Natural killer cell (primary cell): ENCODE measurements at places on chromosomes 13 and 19. TPM values are rescaled to one million over a fixed set of nuclear protein-coding genes. Genes with fewer than 3 reads are reported as not detected.
A peak's percentile ranks its signal among the peaks of the same experiment; 100 is the strongest.

ADAMTS10 gene
- total RNA-seq, result 286 TPM

SULT2A1 gene
- not detected for total RNA-seq

CACNG8 gene
- not detected for total RNA-seq

IGFLR1 gene
- 75.6 TPM for total RNA-seq

ZNF649 gene
- 12.3 TPM for total RNA-seq

DBP gene
- 16.4 TPM for total RNA-seq

CLEC17A gene
- total RNA-seq, result 0.45 TPM

GRCh38 chr13:27137759-27138158 is 33.9 kb downstream of the USP12 start:
- DNase-seq, result no peak

- DNase-seq, result peak; percentile 38
These were observed 1.3 kb downstream of the SNRPA start for GRCh38 chr19:40752257-40752781.

DNA sequence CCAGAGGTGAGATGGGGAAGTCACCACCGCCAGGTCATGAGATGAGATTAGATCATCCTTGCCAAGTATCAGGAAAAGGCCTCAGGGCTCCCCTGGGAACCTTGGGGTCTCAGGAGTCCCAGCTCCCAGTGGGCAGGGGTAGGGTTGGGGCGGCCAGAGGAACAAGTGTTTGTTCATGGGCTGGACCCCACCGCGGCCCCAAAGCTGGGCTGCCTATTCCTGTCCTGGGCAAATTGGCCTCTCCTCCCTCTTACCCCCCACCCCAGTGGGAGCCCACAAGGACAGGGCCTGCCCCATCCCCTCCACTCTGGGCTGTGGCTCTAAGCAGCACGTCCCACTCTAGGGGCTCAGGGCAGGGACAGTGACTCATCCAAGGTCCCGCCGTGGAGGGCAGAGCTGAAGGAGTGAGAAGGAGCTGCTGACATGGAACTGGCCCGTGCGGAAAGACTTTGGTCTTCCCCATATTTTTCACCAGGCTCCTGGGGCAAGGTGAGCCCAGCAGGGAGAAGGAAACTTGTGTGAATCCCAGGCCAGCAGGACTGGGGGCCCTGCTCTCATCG is 4.0 kb upstream of the HCN2 start:
- no peak for DNase-seq

GRCh38 chr13:71618159-71618558 is 248.8 kb downstream of the DACH1 start:
- no peak for DNase-seq

DNA sequence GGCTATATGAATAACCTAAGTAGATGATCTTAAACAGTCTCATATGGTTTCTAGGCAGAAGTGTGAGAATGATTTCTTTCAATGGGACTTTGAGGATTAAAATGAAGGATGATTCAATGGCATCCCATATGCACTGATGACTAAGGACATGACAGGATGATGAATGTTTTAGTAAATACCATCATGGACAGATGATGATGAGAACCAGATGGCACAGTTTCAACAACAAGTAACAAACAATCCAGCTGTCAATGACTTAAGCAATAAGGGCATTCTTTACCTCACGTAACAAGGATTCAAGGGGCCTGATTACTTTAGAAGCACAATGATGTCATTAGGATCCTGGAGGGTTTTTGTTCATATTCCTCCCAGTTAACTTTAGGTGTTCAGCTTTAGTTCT is 2678.4 kb downstream of the PCDH9 start:
- no peak for DNase-seq

GRCh38 chr19:2308114-2308556 is at the start of gene LINGO3:
LINGO3 (minus strand) TSS chr19:2308154; CDS start chr19:2291776, 16,378 bp downstream.
- DNase-seq, result peak; percentile 48

- DNase-seq, result no peak
These were observed 74.7 kb downstream of the MZT1 start for GRCh38 chr13:72652681-72653080.

DNA sequence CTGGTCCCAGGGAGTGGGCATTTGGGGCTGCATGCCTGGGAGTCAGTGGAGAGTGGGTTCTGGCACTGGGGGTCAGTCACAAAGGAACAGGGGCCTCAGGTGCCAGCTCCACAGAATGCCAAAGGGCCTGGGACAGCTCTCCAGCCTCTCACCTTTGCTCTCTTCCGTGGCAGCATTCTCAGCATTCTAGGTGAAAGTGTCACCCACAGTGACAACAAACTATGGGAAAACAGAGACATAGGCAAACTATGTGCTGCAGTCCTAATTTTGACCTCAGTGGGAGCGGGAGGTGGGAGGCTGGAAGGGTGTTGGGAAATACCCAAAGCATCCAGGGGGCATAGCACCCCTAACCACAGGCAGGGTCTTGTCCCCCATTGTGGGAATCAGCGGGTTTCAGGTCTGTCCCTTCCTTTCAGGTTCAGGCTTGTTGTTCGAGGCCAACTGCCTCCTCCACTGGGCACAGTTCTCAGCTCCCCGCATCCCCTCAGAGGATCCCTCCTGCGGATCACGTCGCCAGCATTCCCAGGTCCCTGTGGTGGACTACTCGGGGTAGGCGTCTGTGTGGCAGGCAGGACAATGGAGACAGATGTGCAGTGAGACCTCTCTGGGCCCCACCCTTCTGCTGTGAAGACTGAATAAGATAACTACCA is 52.4 kb downstream of the TSHZ3 start:
- no peak for DNase-seq

DNA sequence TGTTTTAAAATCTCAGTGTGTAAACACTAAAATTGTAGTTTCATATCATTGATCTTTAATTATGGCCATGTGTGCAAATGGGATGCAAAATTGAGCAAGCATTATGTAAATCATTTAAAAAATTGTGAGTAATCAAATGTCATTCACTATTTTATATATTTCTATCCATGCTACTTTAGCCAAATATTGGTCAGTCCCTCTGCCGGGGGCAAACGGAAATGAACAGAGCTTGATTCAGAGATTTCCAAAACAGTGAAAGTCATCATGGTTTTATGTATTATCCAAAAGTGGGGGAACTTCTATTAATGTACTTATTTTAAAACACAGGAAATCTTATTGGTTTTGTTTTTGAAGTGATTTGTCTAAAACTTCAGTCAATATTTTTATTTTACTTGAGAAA is 219.1 kb downstream of the IRS2 start:
- no peak for DNase-seq

- DNase-seq, result no peak
These were observed 10.5 kb upstream of the SLC35E1 start for GRCh38 chr19:16582486-16583261.

DNA sequence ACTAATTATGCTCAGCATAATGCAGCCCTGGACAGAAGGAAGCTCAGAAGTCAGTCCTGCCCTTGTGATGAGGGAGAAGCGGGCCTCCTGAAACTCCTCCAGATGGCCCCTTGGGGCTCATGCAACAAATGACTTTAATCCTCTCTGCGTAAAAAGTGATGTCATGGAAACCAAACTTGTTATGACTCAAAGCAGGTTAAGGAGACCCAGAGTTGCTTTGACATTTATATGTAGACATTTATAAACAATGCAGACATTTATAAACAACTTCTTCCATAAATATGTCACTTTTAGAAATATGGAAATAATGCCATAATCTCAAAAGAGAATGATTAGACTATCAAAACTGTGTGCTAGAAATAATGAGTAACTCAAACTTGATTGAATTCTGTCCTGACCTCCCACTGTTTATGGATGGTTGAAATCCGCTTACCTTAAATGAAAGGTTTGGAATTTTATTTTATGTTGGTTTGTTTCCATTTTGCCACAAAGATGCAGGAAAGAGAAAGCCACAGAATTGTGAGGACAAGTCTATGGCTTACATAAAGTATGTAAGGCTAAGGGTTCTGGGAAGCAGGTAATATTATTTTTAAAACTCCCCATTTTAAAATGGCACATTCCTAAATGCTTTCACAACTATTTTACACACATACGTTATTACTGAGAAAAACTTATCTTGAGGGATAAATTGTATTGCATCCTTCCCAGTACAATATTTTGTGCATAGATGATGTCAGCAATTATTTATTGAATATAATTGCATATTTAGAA is 73.7 kb downstream of the CYSLTR2 start:
- DNase-seq, result no peak

DNA sequence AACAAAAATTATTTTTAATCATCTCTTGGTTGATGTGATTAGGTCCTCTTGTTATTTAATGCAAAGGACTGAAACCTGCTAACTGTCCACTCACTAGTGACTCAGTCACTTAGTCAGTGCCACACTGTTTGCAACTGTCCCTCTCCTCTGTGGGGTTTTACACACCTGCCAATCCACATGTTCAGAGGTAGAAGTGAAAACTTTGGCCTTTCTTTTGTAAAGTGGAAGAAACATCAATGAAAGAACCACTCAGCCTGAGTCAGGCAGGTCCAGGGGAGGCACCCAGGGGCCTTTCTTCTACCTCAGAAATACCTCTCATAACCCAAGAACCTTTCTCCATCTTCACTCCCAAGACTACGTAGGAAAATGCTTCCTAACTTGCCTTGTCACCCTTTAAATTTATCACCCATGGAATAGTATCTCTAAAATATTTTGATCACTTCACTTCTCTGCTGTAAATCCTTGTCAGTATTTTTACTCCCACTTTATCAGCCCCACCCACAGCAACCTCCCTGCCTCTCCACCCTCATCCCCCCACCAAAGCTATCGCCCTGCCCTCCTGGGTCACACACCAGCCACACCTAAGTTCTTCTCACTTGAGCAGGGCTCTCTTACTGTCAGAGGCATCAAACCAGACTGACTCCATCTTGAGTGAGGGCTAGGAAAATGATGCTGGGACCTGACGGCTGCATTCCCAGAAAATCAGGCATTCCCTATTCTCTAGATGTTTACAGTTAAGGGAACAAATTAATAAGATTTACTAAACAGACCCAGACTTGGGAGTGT is 29.6 kb upstream of the EEF1AKMT1 start:
- no peak for DNase-seq

- DNase-seq, result peak; percentile 76
These were observed 2.6 kb downstream of the MBNL2 start for GRCh38 chr13:97224544-97225300.

GRCh38 chr13:58955546-58956385 is 1208.0 kb downstream of the DIAPH3 start:
- DNase-seq, result no peak

DNA sequence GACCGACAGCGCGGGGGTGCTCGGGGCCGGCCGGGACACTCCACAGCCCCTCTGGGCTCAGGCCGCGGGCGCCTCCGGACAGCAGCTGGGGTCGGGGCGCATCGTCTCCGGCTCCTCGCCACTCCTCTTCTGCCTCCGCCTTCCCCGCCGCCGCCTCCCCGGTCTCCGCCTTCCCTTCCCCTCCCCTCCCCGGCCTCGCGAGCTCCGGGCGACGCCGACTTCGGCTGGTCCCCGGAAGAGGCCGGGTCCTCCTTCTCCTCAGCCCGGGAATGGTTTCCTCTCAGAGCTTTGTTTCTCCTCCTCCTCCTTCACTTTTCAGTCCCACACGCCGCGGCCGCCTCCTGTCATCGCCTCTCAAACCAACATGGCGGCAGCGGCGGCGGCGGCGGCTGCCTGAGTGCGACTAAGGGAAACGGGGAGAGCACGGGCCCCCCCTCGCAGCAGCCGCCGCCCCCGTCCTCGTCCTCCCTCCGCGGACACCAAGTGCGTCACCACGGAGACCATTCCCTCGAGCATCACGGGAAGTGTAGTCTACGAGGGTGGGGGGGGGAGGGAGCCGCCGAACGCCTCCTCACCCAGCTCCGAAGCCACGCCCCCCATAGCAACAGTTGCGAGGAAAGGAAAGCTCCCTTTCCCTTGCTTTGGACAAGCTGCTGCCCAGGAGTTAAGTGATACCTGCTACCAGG is at the start of gene UBL3:
UBL3 (minus strand) TSS at position 405 of the 686 bp plus-strand sequence. CDS start 1,079 bp downstream, outside the sequence.
- peak; percentile 87 for DNase-seq

- DNase-seq, result no peak
These were observed at the start of gene TMEM145 for GRCh38 chr19:42313096-42313839. TMEM145 (plus strand) TSS chr19:42313309; CDS start chr19:42313377, 68 bp downstream.

GRCh38 chr19:45630463-45630862 is 8.7 kb downstream of the EML2 start:
- no peak for DNase-seq

- DNase-seq, result no peak
These were observed 11.0 kb downstream of the ZNF835 start for GRCh38 chr19:56660381-56661107.

- no peak for DNase-seq
These were observed 306.8 kb downstream of the RFC3 start for GRCh38 chr13:34124666-34125306.

- peak; percentile 73 for DNase-seq
These were observed 25.0 kb upstream of the FXYD3 start for GRCh38 chr19:35090506-35091214.

DNA sequence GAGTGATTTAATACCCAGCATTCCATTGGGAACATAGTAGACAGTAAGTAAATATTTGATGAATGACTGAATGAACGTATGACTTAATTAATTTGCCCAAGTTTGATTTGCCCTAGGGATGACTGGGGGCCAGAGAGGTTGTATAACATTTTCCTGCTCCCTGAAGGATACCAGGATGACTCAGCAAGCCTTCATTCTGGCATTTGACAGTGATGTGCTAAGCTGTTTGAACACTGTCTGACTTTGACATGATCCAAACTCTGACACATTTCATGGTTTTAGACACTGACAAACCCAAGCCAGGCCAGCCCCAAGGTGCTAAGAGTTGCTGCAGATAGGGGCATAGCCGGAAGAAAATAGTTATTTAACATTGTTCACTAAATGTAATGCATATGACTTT is 53.4 kb upstream of the KLF12 start:
- no peak for DNase-seq

- no peak for DNase-seq
These were observed 12.9 kb downstream of the GPR12 start for GRCh38 chr13:26747706-26748105.

DNA sequence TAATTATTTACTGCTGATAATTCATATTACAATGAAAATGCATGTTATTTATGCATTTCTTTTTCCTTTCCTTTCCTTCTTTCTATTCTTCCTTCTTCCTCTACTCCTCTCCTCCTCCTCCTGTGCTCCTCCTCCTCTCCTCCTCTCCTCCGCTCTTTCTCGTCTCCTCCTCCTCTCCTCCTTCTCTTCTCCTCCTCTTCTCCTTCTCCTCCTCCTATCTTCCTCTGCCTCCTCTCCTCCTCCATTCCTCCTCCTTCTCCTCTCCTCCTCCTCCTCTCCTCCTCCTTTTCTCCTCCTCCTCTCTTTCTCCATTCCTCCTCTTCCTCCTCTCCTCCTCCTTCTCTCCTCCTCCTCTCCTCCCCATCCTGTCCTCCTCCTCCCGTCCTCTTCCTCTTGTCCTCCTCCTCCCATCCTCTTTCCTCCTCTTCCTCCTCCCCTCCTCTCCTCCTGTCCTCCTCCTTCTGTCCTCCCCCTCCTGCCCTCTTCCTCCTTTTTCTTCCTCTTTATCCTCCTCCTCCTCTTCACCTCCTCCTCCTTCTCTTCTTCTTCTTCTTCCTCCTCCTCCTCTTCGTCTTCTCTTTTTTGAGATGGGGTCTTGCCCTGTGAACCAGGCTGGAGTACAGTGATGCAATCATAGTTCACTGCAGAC is 14.7 kb downstream of the ADGRE2 start:
- no peak for DNase-seq

DNA sequence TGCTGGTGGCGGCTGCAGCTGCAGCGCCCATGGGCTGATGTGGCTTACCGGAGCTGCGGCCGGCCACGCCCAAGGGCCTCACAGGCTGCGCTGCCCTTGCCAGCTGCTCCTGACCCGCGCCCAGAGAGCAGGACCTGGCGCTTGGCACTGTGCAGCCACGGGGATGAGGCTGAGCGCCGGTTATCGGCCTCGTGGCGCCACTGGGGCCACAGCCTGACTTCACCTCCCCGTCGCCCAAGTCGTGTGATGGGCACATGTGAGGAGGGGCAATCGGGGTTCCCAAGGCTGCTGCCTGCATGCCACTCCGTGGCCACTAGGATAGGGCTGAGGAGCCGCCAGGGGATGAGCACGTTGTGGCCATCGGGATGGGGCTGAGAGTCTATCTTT is 77.2 kb upstream of the PABPC3 start:
- no peak for DNase-seq
